ENCODE measurements at places on chromosomes 16 and 17. TPM values are rescaled to one million over a fixed set of nuclear protein-coding genes. Genes with fewer than 3 reads are reported as not detected.

Gene MT4
- total RNA-seq: not detected

Gene WRAP53
- total RNA-seq: 14.7 TPM

DNA sequence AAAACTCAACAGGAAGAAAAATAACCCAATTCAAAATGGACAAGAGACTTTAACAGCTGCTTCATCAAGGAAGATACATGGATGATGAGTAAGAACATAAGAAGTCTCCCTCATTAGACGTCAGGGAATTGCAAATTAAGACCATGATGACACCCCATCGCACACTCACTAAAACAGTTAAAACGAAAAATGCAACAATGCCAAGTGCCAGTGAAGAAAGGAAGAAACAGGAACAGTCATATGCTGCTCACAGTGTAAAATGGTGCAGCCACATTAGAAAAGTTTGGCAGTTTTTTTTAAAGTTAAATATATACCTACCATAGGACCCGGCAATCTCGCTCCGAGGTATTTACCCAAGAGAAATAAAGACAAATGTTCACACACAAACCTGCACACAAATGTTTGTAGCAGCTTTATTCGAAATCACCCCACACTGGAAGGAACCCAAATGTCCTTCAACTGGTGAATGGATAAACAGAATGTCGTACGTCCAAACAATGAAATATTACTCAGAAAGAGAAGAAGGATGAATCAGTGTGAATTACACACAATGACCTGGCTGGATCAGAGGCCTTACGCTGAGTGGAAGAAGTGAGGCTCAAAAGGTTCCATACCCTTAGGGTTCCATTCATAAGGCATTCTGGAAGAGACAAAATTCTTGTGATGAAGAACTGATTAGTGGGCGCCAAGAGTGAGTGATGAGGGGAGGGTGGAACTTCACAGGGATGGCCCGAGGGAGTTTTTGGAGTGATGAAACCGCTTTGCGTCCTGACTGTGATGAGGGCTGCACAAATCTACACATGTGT is 110.3 kb downstream of the C16orf95 start:
- no peaks in the 10 kb centered on the region for H3K4me1 ChIP-seq
- no peak overlapping the region for H3K4me3 ChIP-seq
- DNase-seq: no peak

DNA sequence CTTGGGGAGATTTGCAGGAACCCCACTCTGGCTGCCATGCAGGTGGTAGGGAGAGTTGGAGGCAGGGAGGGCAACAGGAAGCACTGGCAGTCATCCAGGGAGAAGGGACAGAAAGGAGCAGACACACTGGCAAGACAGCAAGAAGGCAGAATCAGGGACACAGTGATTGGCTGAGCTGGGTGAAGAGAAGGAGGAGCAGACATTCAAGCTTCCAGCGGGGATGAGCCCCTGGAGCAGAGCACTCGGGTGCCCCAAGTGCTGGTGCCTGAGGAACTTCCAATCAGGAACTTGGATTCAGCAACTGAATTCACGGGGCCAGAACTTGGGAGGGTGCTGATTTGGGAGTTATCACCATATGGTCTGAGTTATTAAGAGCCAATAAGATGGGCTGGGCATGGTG is 6.3 kb upstream of the ITGA3 start:
- H3K36me3 ChIP-seq: no peaks in the 10 kb centered on the region
- no peak for DNase-seq
- peaks cover 2% of the 10 kb centered on the region for H3K27me3 ChIP-seq
- peaks cover 46% of the 10 kb centered on the region for H3K4me1 ChIP-seq
- no peak overlapping the region for H3K4me3 ChIP-seq

- H3K4me1 ChIP-seq: peaks cover 14% of the 10 kb centered on the region
- DNase-seq: no peak
- H3K27me3 ChIP-seq: no peaks in the 10 kb centered on the region
- no peak overlapping the region for H3K27ac ChIP-seq
- no peaks in the 10 kb centered on the region for H3K36me3 ChIP-seq
Measured at GRCh38 chr17:61144137-61144536, 255.5 kb upstream of the TBX2 start.
